Panc1 (cell line): ENCODE measurements at places on chromosomes 16 and 17. TPM values are rescaled to one million over a fixed set of nuclear protein-coding genes. Genes with fewer than 3 reads are reported as not detected.
A peak's percentile ranks its signal among the peaks of the same experiment; 100 is the strongest.

TEDC2 gene
- 25.0 TPM for total RNA-seq

FOXC2 gene
- total RNA-seq: 14.9 TPM

ALOX15 gene
- not detected for total RNA-seq

GPRC5C gene
- 57.1 TPM for total RNA-seq

GRCh38 chr16:2698965-2699750 is 16.8 kb downstream of the KCTD5 start:
- no peaks in the 10 kb centered on the region for H3K4me1 ChIP-seq
- DNase-seq: no peak

DNA sequence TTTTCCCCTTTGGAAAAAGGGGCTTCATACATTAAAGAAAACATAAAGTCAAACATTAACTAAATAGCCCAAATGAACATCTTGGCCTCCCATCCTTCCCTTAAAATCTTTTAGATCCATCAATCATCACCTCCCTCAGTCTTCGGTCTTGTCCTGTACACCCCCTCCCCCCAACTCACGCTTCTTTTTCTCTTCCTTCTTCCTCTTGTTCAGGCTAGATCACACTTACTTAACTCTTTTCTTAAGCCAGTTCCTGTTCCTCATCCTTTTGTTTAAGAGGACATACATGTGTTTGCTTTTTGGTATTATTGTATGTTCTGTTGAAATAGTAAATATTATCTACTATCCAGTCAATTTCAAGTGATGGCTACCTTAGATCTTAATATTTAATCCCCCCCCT is 5.5 kb downstream of the MFSD6L start:
- no peaks in the 10 kb centered on the region for H3K4me1 ChIP-seq
- no peaks in the 10 kb centered on the region for H3K36me3 ChIP-seq
- H3K27me3 ChIP-seq: no peaks in the 10 kb centered on the region
- H3K4me3 ChIP-seq: no peak overlapping the region
- no peak overlapping the region for H3K27ac ChIP-seq
- no peak for DNase-seq

DNA sequence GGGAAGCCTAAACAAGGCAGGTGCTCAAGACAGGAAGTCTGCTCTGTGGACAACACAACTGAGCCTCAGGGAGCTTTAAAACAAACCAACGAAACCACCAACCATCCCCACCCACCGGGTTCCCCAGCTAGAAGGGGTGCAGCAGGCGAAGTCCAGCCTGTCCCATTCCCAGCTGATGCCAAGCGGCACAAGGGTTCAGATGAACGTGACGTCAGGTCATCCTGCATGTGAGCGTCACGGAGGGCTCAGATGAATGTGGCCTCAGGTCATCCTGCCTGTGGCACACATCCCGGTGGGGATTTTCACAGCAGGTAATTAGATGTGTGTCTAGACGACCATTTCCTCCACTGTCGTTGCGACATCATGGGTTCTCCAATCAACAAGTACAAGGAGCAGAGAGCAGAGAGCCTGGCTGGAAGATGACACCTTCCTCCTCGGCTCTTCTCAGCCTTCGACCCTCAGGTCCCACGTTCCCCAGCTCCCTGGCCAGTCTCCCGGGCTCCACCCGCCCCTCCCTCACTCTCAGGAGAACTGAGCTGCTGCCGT is 246.5 kb downstream of the FOXL1 start:
- no peaks in the 10 kb centered on the region for H3K36me3 ChIP-seq
- H3K27ac ChIP-seq: peak overlapping the region; percentile 72
- H3K4me1 ChIP-seq: peaks cover 30% of the 10 kb centered on the region
- no peaks in the 10 kb centered on the region for H3K27me3 ChIP-seq
- DNase-seq: no peak

- no peaks in the 10 kb centered on the region for H3K27me3 ChIP-seq
- no peak for DNase-seq
- no peaks in the 10 kb centered on the region for H3K36me3 ChIP-seq
Observed at GRCh38 chr17:61452301-61453290, at the start of gene TBX4. TBX4 (plus strand) TSS chr17:61452422; CDS start chr17:61456491, 4,069 bp downstream.
